ENCODE measurements at places on chromosomes 16 and 17.
A peak's percentile ranks its signal among the peaks of the same experiment; 100 is the strongest.

DNA sequence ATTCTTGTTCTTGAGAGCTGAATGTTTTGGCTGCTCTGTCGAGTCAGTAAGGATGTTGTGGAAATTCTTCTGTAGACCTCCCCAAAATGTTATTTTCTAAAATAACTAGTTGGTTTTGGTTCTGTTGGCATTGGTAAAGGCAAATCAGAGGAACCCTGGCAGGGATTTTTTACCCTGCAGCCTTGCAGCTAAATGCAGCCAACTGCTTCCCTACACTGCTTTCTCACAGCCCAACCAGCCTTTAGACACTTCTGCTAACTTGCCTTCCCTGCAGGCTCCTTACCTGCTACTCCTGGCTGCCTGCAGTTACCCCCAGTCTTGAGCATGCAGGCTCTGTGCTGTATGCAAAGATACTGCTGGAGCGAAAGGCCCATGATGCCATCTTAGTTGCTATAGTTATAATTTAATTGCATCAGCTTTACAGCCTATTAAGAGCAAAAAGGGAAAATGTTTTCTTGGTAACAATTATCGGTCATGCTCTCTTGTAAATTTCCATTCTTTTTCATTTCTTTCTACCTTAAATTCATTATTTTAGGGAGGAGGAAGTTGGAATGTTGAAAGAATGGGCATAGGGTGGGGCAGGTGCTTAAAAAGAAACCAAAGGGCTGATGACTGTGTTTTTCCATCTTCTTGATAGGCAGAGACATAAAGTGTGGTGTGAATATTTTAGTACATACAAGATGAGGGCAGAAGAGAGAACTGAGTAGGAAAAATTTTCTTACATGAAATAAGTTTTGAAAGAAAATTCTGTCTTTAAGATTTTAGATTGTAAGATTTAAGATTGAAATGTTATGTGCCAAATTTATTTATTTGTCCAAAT is 20.0 kb downstream of the NUP93 start:
- no peak for DNase-seq

DNA sequence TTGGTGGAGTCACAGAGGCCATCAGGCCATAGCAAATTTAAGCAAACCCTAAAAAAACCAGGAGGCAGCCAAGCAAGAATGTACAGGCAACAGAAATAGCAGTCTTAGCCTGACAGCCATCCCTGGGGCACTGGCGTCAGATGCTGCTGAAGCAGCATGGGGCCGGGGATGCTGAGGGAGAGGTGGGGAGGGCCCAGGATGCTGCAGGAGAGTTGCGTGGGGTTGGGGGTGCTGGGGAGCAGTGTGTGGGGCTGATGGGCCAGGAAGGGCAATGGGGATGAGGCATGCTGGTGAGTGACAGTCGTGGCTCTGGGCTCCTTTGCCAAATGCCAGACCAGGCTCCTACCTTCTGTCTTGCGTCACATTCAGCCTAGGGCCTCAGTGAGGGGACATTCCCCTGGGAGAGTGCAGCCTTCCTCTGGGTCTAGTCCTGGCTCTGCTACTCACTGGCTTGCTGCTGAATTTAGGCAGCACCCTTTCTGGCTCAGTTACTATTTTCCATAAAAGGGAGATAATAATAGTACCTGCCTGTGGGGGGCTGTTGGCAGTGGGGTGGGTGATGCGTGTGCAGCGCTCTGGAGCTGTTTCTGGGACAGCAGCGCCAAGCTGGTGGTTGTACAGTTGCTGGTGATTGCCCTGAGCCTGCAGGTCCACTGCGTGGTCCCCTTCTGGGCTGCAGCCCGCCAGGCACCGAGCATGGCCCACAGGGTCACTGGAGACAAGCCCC is 88.1 kb downstream of the AMFR start:
- DNase-seq, result no peak

- peak; percentile 91 for DNase-seq
Observed at GRCh38 chr17:83079352-83079747, at the start of gene METRNL. Gene METRNL, plus strand, starts transcription at chr17:83079609. Its CDS starts 207 bp downstream, at chr17:83079816.

DNA sequence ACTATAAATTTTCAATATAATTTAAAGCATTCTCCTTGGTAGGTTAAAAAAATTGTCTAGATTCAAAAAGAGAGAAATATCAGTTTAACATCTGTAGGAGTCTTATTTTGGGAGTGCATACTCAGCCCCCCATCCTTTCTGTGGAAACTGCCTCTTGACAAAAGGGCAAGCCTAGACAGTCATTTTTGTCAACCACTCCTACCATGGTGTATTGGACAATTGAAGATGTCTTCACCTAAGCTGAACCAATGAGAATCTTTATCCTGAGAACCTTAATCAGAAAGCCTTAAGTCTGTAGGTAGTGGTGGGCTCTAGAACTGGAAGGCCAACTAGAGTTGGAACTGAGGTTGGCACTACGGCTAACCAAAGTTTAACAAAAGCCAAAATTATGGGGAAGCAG is 65.7 kb upstream of the MED13 start:
- no peak for DNase-seq

- DNase-seq, result no peak
Observed at GRCh38 chr17:31389657-31390381, 1.7 kb upstream of the RAB11FIP4 start.

DNA sequence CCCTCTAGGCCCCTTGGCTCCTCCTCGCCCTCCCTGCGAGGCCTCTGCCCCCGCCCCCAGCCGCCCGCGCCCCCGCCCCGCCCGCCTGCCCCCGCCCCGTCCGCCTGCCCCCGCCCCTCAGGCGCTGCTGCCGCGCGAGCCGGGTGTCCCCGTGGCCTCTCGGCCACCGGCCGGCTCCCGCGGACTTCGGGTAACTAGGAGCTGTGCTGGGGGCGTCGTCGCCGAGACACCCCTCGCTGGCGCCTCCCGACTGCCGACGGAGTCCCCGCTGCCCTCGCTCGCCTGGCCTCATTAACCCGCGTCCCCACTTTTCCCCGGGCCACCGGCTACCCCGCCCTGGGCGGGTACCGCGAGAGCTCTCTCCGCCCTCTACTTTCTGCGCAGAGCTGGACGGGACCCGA is at the start of gene TLCD1:
TLCD1 (minus strand) TSS at position 8 of the 401 bp plus-strand sequence. CDS start 136 bp downstream, outside the sequence.
- DNase-seq, result peak; percentile 69

DNA sequence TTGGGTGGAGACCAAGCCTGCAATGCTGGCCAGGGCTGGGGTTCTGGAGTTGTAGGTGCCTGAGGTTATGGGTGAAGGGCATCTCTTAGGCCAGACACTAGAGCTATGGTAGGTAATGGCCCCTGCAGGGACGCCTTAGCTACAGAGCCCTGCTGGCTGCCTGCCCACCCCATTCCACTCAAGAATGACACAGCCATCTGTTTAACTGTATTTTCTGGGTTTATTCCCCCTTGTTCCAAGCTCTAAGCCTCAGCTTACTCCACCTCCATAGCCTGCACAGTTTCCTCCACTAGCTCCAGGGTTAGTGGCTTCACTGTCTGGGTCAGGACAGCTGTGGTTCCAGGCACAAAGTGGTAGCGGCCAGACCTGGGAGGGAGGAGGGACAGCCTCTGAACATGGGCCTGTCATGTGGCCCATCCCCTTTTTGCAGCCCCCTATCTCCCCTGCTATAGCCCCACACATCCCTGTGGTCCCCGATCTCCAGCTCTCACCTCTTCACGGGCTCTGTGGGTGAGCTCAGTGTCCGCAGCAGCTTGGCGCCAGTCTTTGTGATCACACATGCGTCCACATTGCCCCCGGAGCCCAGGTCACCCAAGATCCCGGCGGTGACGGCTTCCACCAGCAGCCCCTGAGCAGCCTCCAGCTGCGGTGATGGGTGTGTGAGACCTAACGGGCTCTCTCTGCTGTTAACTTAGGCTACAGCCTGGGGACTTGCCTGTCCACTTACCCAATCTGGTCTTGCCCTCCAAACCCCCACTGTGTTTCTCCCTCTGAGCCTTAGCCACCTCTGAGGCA is 2.1 kb downstream of the PSMB10 start:
- no peak for DNase-seq

DNA sequence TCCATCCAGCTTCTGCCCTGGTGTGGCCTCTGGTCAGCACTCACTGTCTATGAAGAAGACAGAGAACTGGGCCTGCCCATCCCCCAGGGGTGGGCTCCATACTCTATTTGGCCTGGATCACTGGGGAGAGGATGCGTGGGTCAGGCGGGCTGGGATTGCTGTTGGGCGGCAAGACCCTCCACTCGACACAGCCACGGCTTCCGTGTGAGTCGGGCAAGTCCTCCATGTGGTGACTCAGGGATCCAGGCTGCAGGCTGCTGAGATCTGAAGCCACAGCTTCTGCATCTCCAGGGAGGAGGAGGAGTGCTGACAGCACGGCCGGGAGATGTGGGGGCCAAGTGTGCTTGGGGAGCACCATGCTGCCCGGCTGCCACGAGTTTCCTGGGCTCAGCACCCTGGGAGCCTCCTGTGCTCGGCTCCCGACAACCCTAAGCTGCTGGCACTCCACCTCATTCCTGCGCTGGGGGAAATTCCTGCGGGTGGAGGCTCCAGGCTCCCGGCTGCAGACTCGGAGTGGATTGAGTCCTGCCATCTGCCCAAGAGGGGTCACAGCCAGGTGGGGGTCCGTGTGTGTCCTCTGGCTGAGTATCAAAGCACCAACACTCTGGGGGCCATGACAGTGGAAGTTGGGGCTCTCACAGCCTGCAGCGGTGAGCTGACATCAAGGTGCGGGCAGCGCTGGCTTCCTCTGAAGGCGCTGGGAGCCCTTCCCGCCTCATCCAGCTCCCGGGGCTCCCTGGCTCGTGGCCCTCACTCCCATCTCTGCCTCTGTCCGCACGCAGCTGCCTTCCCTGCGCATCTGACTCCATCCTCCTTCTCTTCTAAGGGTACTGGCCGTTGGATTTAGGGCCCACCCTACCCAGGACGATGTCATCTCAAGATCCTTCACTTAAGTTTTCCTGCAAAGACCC is 24.4 kb upstream of the CBFA2T3 start:
- no peak for DNase-seq

GRCh38 chr16:55575496-55575895 is 9.0 kb downstream of the CAPNS2 start:
- DNase-seq, result no peak

GRCh38 chr17:49520386-49521087 is 25.4 kb downstream of the NGFR start:
- DNase-seq, result no peak

DNA sequence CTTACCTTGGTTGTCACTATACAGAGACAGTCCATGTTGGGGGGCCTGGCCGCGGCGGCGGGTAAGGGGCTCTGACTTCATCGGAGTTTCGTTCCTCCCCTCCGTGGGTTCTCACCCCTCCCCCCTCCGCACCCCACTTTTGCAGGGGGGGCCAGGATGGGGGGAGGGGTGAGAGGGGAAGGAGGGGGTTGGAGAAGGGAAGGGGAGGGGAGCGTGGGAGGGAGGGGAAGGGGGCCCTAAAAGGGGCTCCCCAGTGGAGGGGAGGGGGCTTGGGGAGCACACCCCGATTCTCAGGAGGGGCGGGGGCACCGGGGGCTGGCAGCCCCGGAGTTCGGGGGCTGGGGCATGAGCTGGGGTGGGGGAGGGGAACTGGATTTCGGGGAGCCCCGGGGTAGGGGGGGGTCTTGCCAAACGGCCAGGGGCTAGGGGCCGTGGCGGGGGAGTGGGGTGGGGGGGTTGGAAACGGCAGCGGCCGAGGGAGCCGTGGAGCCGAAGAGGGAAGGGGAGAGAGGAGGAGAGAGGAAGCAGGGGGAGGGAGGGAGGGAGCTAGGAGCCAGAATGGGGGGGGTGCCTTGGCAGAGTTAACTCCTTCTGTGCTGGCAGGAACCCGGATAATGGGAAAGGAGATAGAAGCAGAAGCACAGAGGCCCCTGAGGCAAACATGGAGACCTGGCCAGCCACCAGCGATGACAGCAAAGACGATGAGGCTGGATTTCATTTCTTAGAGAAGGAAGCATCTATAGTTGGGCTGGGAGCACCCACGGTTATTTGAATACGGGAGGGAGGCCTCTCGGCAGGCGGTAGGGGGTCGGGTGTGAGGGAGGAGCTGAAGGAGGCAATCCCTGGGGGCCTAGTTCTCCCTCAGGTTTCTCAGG is 2.3 kb downstream of the DLG4 start:
- DNase-seq, result peak; percentile 60

DNA sequence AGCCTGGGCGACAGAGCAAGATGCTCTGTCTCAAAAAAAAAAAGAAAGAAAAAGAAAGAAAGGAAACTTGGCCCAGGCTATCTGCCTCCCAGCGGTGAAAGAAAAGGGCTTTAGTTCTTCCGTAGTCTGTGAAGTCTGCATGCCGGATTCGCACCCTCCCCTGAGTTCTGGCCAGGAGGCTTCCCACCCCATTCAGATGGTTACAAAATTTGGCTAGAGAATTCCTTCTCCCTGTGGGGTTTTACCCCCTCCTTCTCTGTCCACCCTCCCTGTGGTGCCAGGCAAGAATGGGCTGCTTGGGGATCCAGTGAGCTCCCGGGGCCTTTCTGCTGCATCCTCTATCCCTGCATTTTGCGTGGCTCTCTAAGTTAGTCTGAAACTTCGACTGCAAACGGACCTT is 37.8 kb downstream of the PAFAH1B1 start:
- DNase-seq, result no peak

DNA sequence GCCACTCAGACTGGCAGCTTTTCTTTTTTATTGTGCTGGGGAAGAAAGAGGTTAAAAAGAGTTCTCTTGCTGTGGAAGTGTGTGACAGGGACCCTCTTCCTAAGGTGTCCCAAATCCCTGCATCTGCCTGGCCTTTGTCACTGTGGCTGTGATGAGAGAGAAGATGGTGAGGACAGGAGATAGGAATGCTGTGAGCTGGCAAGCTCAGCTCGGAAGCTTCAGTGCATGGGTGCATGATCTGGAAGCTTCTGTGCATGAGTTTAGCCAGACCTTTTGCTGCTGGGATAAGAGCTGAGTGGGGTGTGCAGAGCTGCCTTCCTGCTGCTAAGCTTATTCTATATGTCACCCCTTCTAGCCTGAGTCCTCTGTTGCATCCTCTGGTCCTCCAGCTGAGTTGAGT is 103.3 kb upstream of the CACNG3 start:
- no peak for DNase-seq

DNA sequence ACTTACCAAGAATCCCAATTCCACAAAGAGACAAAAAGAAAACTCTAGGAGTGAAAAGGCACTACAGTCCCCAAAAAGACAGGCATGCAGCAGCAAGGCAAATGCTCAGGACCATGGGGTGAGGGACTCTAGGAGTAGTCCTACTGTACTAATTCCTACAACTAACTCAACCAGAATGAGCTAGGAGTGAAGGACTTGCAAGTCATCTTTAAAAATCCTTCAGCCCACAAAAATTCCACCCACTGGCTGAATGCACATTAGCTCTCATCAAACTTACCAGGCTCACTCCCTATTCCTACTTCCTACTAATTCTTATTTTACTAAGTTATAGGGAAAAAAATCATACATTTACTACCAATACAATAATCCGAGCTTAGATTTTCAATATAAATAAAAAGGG is 141.7 kb upstream of the C17orf78 start:
- no peak for DNase-seq

- DNase-seq, result no peak
Observed at GRCh38 chr16:65178151-65178550, 56.3 kb upstream of the CDH11 start.

DNA sequence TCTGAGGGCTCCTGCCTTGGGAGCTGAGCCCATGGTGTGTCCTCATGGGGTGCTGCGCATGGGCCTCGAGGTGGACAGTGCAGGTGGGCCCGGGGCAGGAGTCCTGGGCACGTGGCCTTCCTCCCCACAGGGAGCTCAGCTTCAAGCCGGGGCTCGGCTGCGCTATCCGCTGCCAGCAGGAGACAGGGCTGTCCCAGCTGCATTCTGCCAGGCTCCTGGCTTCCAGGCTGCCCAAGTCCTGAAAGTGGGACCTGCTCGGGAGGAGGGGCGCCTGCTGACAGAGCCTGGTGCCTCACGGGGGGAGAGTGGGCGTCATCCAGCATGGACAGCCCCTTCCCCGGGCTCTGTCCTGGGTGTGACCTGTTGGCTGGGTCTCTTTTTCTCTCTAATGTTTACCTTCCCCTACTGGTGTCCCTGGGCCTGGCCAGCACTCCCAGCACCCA is 7.1 kb downstream of the TRAF7 start:
- no peak for DNase-seq

- no peak for DNase-seq
Observed at GRCh38 chr17:31629696-31630470, 229.2 kb downstream of the COPRS start.
